ENCODE measurements at places on chromosomes 2 and 18.

GRCh38 chr2:234334151-234334550 is 162.7 kb downstream of the ARL4C start:
- no peak for DNase-seq

DNA sequence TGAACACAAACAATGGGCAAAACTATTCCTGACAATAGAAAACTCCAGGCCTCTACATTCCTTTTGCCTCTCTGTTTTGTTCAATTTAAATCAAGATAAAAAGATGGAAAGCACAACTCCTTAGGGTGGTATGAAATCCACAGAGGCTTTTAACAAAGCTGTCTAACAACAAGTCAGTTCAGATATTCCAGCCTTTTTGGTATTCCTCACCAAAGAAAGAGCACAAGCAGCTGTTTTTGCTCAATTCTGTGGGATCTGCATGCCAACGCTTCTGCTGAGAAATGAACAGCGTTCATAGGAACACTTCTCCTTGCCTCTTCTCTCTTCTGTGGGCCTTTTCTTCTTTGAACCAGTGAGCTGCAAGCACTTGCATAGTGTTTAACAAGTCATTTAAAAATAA is 411.6 kb upstream of the TCF4 start:
- DNase-seq, result no peak

DNA sequence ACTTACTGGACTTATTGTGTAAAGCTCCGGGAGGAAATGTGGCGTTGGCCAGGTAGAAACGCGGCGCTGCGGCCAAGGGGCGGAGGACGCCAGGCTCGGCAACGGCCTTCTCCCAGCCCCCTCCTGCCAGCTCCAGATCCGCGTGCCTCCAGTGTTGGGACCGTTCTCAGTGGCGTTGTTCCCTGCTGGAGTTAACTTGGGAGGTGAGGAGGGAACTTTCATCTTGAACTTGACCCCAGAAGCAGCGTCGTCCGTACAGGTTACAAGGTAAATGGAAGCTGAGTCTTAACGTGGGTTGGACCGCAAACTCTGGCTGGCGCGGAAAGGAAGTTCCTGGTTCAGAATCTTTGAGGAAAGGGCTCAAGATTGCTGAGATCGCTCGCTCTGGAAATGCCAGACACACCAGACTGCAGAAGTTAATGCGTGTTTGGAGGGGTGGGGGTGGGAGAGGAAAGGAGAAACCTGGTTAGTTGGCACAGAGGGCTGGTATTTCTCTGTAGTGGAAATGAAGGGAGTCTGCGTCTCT is 1.3 kb downstream of the TANC1 start:
- no peak for DNase-seq

DNA sequence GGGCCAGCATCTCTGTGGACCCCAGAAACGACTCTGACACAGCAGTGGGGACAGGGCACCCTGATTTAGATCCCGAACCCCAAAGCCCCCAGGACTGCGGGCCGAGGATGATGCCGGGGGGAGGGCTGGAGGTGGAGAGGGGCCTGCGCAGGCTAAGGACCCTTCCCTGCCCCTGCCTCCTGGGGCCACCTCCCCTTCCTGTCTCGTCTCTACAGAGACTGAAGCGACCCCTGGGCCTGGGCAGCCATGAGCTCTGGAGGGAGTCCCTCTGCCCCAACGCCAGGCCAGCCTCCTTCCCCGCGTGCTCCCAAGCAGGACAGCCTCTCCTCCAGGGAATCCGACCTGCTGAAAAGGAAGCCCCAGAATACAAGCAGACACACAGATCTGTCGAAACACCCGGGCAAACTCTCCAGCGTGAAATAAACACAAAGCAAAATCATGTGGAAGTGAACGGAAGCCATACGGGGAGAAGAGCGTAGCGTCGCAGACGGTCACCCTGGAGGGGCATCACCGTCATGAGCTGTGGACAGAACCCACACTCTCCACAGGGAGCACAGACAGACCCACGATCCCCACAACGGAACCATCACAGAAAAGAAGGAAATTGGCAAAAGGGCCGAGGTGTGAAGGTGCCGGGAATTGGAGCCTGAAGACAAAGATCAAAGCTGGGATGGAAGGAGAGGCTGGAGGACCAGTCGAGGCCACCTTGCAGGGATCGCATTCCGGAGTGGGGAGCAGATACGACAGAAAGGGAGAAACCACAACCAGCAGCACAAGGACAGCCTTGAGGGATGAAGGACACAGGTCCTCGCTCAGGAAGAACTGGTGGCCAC is 51.0 kb upstream of the CTDP1 start:
- no peak for DNase-seq

DNA sequence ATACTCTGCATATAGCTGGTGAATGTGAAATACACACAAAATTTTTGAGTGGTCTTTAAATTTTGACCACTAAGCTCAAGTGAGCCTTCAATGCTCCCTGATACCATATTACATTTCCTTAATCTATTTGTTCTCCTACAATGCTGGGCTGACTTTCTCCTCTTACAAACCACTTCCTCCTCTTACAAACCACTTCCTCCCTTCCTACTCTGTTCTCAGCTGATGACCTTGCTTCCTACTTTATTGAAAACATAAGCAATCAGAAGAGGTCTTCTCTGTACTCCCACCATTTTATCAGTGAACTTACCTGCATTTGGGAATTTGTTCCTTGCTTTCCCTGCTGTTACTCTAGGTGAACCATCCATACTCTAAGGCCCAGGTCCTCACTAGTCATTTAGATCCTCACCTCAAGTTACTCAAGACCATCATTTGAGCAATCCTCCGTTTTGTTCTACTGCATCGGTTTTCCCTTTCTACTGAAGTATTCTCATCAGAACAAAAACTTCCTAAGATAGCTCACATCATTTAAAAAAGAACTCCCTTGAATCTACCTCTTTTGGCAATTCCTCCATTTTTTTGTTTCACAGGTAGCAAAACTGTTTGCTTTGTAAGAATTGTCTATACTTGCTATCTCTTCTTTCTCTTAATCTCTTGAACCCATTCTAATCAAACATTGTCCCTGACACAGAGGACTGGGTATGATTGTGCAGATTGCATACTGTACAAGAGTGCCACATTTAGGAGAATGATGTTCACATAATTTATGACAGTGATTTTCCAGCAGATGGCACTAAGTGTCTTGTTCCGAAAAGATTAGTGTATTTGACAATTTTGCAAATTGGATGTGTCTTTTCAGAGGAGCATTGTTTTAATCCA is 96.5 kb downstream of the EPB41L5 start:
- DNase-seq, result no peak

GRCh38 chr18:36132756-36133155 is 3.1 kb downstream of the ELP2 start:
- no peak for DNase-seq

GRCh38 chr2:3127710-3128109 is 249.9 kb downstream of the EIPR1 start:
- no peak for DNase-seq

GRCh38 chr2:55592130-55592529 is 25.3 kb downstream of the PPP4R3B start:
- DNase-seq, result no peak

DNA sequence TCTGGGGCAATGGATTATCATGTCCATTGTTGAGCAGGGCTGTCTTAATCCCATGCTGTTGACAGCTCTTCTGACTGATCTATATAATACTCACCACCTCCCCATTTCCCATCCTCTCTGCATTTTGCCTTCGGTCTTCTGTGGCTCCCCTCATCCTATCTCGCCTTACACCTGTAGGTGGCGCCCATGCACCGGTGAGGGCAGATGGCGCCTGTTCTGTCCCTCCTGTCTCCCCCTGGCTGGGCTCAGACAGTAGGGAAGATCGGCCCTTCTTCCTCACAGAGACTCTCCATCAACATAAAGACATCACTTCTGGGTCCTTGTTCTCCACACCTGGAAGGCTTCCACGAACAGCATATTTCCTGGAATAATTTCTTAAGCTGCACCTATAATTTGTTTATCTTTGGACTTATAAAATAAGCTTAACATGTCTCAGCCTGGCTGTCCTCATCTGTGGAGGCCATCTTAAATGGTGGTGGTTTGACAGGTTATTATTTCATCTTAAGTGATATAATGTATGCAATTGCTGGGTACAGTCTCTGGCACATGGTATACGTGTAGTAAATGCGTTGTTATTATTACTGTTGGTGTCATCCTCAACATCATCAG is 10.9 kb upstream of the CDH20 start:
- no peak for DNase-seq

DNA sequence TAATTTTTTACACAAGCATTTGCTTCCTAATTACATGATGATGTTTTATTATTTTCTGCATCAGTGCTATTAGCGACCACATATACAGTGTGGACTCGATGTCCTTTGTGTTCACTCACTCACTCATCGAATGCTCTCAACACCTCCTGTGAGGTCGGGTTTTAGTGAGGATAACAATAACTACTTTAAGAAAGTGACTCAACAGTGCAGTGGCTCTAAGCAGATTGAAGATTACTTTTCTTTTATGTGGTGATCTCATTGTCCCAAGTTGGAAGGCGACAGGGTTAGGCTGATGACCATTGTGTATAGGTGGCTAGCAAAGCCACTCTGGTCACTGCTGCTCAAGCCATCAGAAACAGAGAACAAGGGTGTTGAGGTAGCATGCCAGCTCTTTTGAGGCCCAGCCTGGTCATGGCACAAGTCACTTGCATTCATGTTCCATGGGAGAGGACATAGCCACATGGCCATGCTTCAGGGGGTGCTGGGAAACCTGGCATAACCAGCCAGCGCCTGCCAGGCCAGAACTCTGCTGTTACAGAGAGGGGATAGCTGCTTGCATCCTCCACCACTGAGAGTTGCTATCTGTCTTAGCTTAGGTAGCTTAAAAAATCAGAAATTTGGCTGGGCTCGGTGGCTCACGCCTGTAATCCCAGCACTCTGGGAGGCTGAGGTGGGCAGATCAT is 60.4 kb downstream of the PDCL3 start:
- DNase-seq, result no peak

GRCh38 chr2:139067072-139067471 is 286.9 kb upstream of the NXPH2 start:
- no peak for DNase-seq

DNA sequence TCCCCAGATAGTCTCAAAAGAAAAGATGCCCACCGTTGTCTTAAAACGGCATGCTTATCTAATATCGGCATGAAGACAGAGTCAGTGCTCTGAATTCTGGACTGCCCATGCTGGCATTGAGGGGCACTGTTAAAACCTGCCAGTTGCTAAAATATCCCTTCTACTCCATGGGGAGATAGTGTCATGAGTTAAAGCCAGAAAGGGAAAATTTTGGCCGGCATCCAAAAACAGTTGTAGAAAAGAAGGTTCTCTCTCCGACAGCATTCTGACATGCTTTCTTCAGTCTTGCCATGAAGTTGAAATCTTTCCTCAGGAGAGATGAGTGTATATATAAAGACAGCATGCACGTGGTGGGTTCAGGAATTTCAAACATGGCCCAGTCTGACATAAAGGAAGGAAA is 401.3 kb upstream of the PIK3C3 start:
- DNase-seq, result no peak

DNA sequence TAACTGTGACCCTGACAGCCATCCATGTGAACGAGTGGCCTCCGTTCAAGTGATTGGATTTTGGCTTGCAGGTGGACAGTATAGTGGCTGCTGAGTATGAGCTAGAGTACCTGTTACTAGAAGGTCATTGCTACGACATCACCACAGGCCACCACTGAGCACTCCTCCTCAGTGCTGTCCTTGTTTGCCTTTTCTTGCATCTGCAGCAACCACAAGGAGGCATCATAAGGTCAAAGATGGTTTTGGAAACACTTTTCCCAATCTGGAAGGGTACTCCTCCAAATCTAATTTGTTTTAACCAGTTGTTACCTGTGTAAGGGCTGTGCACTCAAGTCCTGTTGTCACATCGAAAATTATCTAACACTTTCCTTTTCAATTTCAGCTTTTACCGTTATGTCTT is 81.2 kb downstream of the UGGT1 start:
- no peak for DNase-seq

DNA sequence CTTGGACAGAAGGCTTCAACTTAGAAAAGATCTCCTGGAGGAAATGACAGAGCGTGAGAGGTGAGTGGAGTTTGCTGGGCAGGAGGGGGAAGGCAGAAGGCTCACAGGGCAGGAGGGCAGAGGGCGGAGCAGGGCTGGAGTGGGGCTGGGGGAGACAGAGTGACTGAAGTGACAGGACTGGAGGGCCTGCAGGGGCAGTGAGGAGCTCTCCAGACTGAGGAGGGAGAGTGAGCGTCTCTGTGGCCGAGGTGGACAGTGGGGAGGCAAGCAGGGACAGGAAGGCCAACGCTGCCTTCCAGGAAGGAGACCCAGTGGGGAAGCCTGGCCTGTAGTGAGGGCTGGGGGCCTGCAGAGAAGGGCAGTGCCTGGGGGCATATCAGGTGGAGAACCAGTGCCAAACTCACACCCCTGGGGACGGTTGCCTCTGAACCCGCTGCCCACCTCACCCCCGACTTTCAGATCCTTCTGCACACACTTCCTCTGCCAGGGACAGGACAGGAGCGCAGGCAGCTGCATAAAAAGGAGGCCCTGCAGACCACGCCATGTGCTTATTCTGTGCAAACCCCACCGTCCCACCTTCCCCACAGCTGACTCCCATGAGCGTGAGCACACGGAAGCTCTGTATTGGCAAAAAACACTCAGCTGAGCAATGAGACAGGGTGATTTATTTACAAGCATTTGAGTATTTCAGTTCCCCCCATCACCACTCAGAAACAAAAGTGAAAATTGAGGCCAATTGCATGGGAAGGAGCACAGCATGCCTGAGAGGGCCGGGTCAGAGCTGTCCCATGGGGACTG is 244.3 kb downstream of the FAM210A start:
- no peak for DNase-seq

DNA sequence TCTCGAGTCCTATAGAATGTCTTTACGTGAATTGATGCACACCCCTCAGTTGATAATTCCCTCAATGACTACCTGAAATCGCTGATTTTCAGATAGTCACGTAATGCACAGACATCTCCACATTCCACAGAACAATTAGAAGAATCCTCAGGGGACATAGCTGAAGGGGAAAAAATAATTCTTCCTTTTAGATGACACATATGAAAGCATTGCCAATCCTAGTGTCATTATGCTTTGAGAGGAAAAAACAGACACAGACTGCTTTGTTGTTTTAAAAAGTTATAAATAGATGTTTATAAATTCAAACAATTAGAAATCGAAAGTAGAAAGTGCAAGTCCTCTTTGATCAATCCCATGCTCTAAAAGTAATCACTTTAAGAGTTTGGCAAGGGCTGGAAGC is 100.6 kb upstream of the FN1 start:
- no peak for DNase-seq

GRCh38 chr2:42802150-42802549 is 9.8 kb upstream of the HAAO start:
- no peak for DNase-seq

DNA sequence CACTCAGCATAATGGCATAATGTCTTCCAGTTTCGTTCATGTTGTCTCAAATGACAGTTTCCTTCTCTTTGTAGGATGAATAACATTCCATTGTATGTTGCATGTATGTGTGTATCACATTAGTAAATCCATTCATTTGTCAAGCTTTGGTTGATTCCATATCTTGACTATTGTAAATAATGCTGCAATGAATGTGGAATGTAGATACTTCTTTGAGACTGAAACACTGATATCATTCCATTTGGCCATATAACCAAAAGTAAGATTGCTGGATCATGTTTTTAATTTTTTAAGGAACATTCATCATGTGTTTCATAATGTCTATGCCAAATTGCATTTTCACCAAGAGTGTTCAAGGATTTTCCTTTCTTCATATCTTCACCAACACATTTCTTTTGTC is 1711.4 kb upstream of the PIK3C3 start:
- no peak for DNase-seq

GRCh38 chr2:216341121-216341520 is 31.2 kb downstream of the MARCHF4 start:
- no peak for DNase-seq

Measured in stimulated activated CD8-positive, alpha-beta memory T cell treated with anti-CD3 and anti-CD28 coated beads, Interleukin-2, amount 100 ng/mL, for 1 hour (primary cell).